Brain (organoid and tissue), 16 donors: ENCODE measurements at places on chromosomes 1 and 21.
A peak's percentile ranks its signal among the peaks of the same experiment; 100 is the strongest.

- DNase-seq = no peak
These were observed 20.8 kb downstream of the FRRS1 start for GRCh38 chr1:99745684-99746083.

DNA sequence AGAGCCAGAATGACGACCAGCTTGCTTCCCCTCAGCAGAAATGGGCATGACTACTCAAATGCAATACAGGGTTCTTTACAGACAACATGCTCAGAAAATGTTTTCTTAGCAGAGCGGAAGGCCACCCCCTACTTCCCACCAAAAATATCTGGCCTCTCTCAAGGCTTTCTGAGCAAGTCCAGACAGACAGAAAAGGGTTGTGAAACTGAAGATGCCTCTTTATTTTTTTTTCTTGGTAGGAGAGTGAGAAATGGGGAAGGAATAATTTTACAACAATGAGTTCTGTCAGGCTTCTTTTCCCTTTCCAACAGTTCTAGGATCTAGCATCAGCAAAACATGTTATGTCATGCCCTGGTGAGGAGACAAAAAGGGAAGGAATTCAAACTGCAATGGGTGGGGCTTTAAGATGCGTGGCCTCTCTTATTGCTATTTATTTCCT lies 172.0 kb upstream of the CAMK1G start:
- no peak for DNase-seq

DNA sequence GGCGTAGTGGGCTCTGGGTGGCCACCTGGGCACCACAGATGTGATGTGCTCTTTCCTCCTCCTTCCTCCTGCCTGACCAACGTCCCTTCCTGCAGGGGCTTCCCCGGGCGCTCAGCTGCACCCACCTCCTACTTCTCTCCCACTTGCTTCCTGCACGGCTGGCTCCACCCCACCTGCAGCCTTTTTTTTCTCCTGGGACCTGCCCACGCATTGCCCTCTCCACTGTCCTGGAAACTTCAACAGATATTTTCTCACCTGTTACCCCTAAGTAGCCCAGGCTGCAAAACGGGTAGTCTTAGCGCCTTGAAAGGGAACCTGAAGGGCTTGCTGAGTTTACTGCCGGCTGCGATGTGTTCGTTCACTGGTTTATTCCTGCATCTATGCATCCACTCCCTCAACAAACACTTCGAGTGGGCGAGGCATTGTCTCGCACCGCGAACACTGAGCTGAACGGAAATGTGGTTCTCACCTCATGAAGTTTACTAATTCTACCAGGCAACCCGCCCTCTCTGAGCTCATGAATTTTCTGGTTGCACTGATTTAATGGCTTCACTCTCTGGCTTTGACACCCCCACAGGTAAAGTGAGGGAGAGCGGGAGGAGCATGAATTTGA lies 23.6 kb downstream of the ZBTB18 start:
- no peak for DNase-seq

DNA sequence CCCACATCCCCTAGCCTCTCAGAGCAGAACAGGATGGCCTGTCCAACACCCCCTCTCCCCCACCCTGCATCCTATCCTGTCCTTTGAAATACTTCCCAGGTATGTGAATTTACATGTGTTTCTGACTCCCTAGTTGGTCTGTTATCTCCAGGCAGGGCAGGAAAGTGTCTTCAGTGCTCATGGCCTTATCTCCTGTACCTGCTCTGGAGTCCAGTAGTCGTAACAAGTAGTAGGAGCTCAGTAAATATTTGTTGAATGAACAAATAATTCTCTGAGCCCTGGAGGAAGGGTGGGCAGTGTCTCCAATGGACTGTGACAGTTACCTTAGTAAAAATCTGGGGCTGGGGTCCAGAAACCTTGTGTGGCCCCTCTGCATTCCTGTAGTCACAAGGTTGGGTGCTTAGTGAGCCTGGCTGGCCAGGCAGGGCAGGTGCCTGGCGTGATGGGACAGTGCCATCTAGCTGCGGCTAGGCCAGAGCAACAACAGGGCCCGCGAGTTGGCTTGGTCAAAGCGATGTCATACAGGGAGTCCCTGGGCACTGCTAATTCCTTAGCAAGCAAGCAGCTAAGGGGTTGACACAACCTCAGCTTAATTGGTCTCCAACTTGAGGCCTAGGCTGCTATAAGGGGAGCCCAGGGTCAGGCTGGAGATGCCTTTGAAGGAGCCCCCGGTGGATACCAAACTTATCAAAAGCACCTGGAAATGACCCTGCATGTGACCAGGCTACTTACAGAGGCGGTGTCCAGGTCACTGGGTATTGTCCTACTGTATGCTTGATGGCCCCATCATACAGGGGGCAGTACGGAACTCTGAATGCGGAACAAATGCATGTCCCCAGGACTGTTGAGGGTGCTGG lies 89.0 kb upstream of the PPM1J start:
- peak; percentile 48 for DNase-seq

GRCh38 chr1:16248007-16248436 lies 11.0 kb upstream of the CPLANE2 start:
- DNase-seq = no peak

DNA sequence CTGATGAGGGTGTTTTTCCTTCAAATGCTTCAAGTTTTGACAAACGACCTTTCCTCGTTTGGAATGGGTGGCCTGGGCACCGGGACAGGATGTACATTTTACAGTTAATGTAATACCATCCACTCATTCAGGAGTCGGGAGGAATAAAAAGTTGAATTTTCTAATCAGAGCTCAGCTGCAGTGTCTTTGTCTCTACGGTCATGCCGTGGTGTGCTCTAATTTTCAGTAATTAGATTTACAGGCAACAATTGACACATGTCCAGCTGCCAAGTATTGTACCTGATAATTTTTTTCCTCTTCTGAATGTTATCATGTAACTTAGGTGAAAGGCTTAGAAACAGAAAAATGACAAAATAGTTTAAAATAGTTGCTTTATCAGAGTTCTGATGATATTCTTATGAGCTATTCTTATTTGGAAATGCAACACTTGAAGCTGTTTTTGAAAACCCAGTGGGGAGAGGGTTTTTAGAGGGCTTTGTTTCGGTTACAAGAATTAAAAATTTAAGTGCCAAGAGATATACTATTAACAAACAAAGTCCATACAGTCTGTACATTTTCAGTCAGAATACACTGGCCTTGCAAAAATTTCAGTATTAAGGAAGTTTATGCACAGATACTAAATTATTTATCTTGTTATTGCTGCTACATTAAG lies 1.0 kb downstream of the CDKN2C start:
- DNase-seq = no peak

DNA sequence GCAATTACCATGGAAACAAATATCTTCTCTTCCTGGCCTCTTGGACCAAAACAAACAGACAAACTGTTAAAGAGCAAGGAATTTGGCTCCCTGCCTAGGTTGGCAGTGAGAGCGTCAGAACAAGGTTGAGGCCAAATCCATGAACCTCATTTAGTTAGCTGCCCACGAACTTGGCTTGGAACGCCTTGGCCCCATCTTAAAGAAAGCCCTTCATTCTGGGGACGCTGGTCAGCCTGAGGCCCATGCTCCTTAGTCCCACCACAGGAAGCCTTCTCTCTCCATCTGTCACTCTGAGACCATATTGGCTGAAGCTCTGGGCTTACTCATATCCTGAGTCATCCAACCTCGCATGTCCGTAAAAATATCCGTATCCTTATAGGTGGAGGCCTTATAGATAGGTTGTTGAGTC lies 62.4 kb upstream of the DIRAS3 start:
- DNase-seq = peak; percentile 87

DNA sequence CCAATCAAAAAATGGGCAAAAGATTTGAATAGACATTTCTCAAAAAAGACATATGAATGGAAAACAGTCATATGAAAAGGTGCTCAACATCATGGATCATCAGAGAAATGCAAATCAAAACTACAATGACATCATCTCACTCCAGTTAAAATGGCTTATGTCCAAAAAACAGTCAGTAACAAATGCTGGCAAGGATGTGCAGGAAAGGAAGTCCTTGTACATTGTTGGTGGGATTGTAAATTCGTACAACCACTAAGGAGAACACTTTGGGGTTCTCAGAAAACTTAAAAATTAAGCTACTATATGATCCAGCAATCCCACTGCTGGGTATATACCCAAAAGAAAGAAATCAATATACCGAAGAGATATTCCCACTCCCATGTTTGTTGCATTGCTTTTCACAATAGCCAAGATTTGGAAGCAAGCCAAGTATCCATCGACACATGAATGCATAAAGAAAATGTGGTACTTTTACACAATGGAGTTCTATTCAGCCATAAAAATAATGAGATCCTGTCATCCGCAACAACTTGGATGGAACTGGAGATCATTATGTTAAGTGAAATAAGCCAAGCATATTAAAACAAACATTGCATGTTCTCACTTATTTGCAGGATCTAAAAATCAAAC lies 17.9 kb downstream of the GBP5 start:
- DNase-seq = peak; percentile 59

DNA sequence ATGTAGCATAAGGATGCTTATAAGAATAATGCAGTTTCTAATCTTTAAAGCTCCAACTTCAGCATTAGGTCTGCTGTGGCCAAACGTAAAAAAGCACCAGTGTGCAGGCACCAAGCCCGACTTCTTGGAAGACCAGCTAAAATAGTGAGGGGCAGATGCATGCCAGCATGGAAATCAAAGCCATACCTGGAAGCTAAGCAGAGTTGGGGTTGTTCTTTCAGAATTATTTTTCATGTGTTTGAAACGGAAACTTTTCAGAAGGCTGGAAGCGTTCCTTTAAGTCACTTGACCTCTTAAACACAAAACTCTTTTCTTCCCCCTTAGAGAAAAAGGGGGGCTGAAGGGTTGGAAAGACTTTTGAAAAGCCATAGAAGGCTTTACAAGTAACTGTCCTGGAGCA lies 329.2 kb upstream of the C1orf87 start:
- peak; percentile 50 for DNase-seq

- DNase-seq = peak; percentile 22
These were observed 98.9 kb downstream of the RGS2 start for GRCh38 chr1:192907545-192908243.

GRCh38 chr1:192518700-192519099 lies 56.9 kb upstream of the RGS1 start:
- no peak for DNase-seq

- DNase-seq = no peak
These were observed 402.4 kb upstream of the PROX1 start for GRCh38 chr1:213585402-213585801.
